H54 (cell line): ENCODE measurements at places on chromosomes 12 and 14.

- no peak for DNase-seq
Measured at GRCh38 chr12:42486407-42486806, 103.1 kb downstream of the PRICKLE1 start.

DNA sequence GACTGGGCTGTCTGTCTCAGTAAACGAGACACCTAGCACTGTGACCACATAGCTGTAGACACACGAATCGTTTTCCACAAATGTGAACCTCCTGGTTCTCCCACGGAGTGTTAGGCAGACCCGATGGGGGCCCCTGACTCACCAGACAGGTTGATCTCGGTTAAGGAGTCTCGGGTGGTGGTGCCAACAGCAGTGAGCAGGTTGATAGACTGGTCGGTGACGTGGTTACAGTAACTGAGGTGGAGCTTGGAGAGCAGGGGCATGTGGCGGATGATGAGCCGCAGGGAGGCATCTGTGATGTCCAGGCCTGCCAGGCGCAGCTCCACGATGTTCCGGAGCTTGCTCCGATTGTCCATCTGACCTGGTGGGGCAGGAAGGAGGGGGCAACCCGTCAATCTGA, 39.8 kb downstream of the RNF34 start:
- DNase-seq: no peak

- DNase-seq: no peak
Measured at GRCh38 chr14:74824997-74825396, 50.9 kb downstream of the PROX2 start.

GRCh38 chr12:8855891-8856290, 33.5 kb downstream of the A2ML1 start:
- no peak for DNase-seq

DNA sequence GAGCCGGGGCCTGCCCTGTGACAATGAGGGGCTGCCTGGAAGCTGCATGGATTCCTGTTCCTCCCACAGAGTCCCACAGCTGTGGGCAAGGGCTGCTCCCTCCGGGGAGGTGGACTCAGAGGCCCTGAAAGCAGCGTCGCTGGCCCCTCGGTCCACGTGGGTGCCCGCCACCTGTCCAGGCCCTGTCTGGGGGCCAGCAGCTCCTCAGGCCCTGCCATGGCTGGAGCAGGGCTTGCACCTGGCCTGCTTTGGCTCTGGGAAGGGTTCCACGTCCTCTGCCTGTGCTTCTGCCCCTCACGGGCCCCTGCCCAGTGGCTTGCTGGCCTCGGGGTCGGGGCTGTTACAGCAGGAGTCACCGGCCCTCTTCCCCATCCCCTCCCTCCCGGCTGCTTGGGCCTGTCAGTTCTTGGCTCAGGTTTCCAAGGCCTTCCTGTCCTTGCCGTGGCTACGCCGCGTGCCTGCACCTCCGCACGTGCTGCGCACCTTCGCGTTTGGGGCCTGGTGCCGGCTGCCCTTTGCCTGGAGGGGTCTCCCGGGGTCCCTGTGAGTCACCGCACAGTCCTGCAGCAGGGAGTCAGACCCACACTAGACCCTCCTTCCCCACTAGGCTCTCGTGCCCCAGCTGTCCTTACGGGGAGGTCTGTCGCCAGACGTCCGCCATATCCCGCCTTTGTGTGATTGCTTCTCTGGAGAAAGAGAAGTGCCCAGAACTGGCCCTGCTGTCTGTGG, 5.8 kb downstream of the FBRSL1 start:
- no peak for DNase-seq

GRCh38 chr14:78245238-78245637, 75.1 kb downstream of the NRXN3 start:
- no peak for DNase-seq

DNA sequence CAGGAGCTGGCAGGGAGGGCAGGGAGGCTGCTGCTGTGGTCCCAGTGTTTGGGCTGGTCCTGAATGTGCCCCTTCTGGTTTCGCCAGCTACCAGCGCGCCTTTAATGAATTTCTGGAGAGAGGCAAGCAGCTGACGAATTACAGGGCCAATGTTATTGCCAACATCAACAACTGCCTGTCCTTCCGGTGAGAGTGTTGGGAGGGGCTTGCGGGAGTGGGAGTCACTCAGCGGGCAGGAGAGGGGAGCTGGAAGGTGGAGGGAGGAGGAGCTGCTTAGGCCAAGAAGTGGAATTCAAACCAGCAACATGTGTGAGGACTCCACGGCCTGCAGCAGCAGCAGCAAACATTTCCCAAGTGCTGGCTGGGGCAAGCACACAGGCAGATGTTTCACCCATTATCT, 7.7 kb downstream of the TNFAIP2 start:
- DNase-seq: peak; percentile 70

DNA sequence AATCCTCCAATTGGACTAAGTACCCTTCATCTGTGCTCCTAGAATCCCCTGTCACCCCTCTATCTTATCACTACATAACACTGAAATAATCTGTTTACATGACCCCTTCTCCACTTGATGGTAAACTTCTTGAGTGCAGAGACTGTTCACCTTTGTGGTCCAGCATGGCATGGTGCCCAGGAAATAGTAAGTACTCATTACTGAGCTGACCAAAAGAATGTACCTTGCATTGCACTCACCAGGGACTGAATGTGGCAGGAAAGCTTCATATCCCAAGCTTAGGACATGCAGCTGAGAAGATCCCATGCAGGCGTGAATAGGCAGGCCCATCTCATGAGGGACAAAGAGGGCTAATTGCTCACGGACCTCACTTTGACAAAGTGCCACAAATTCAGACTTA, 1.4 kb upstream of the GARIN2 start:
- DNase-seq: no peak

DNA sequence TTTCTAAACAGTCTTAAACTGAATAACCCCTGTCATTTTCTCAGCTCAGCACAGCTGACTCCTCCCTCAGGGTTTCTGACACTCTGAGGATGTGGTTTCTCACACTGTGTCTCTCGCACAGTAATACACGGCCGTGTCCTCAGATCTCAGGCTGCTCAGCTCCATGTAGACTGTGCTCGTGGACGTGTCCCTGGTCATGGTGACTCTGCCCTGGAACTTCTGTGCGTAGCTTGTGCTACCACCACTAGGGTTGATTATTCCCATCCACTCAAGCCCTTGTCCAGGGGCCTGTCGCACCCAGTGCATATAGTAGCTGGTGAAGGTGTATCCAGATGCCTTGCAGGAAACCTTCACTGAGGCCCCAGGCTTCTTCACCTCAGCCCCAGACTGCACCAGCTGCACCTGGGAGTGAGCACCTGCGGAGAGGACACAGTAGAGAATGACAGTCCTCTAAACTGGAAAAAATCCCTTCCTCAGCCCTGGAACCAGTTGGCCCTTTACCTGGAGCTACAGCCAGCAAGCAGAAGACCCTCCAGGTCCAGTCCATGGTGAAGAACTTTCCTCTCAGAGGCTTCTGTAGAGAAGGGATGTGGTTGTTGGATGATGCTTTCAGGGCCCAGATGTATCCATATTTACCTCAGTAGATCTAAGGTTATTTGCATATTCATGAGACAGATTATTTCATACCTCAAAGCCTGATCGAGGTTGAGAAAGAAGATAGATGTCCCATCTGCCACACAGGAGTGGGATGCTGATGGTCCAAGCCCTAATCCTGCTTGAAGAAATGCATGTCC, 984.8 kb downstream of the TMEM121 start:
- DNase-seq: no peak

GRCh38 chr14:44613061-44613712, 106.1 kb upstream of the FSCB start:
- DNase-seq: no peak

DNA sequence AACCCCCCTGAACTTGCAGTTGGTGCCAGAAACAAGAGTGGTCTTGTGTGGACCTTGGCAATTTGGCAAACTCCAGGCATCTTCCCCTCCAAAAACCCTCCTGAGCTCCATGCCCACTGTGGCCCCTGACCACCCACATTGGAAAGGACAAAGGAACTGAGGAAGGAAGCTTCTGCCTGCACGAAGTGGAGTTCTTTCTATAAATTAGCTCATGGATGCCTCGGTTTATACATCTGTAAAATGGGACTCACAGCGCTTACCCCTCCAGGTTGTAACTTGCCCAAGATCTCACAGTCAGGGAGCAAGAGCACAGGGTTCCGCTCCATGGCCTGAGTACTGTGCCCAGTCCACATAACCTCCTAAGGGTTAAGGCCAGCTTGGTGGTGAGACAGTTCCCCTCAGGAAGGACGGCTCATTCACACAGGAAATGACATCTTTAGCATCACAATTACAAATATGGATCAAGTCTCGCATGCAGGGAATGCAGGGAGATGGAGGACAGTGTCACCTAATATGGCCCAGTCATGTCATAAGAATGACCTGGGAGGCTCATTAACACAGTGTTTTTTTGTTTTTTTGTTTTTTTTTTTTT, 66.6 kb downstream of the CLMN start:
- no peak for DNase-seq

GRCh38 chr12:75661908-75662307, 150.5 kb upstream of the KRR1 start:
- no peak for DNase-seq

GRCh38 chr12:28424965-28425364, 234.7 kb downstream of the CCDC91 start:
- no peak for DNase-seq
